Right lobe of liver (tissue), 6 donors: ENCODE measurements at places on chromosomes 3 and 15. TPM values are rescaled to one million over a fixed set of nuclear protein-coding genes. Genes with fewer than 3 reads are reported as not detected.

DNA sequence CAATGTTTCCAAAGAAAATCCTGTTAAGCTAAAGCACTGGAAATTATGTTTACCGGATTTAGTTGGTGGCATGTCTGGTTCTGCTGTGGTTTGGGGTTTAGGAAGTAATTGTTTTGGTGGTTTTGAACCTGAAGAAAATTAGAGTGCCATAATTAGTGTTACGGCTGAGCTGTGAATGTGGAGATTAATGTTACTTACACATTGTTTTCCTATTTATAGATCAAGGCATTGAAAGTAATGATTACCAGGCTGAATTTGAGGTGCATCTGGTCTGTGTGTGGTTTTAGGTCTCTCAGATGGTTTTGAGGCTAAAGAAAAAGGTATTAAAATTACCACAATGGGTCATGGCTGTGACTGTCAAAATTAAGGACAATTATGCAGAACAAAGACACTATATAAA, 128.9 kb downstream of the TFG start:
- no peaks in the 10 kb centered on the region for H3K36me3 ChIP-seq
- H3K27ac ChIP-seq = no peak overlapping the region
- no peaks in the 10 kb centered on the region for H3K4me1 ChIP-seq
- DNase-seq = no peak
- H3K4me3 ChIP-seq = no peak overlapping the region

DNA sequence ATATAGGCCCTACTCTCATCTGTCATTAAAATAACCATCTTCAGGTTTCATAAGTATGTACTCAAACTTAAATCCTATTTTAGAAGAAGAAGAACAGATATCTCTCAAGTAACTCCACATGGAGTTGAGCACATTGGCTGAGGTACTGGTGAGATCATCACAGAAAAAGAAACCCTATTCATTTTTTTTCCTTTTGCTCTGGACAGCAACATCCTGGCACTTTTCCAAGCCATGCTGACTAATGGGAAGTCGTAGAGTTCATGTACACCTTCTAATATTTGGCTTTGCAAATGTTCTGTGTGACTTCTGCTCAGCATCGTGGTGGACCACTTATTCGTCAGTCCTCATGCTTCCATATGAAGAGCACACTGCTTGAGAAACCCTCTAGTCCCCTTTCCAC, 336.0 kb upstream of the KCNH8 start:
- DNase-seq = no peak
- no peak overlapping the region for H3K4me3 ChIP-seq
- H3K27ac ChIP-seq = no peak overlapping the region
- H3K4me1 ChIP-seq = no peaks in the 10 kb centered on the region
- H3K36me3 ChIP-seq = no peaks in the 10 kb centered on the region
- no peaks in the 10 kb centered on the region for H3K27me3 ChIP-seq

C15orf61 gene
- 1.4 TPM for total RNA-seq

PLCH1 gene
- 0.25 TPM for total RNA-seq

DNA sequence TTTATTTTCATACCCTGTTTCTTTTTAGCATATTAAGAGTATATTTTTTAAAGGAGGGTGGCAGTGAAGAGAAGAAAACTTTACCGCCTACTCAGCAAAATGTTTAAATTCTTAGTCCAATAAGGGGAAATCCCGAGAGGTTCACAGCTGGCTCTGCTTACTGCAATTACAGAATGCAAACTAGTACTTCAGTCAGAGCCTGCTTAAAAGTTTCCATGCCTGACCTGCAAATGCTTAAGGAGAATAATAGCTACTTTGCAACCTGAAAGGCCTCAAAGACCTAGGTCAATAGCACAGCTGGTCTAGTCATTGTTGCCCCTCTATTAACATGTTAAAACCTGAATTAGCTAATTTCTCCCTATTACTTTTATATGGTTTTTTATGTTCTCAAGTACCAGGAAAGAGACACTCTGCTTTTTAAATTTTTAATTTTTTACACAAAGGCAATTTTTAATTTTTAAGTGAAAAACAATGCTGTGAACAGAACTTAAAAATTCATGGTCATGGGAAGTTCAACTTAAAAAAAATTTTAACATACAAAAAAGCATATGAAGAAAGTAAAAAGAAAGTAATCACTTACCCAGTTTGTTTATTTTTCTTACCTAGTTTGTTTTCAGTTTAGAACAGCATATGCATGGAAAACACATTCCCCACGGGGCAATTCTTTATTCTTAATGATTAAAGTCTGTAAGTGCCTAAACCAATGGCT, 79.2 kb downstream of the P3H2 start:
- H3K4me3 ChIP-seq = no peak overlapping the region
- H3K27ac ChIP-seq = no peak overlapping the region
- H3K27me3 ChIP-seq = no peaks in the 10 kb centered on the region
- H3K4me1 ChIP-seq = no peaks in the 10 kb centered on the region
- H3K36me3 ChIP-seq = no peaks in the 10 kb centered on the region
- no peak for DNase-seq

FSTL1 gene
- 45.7 TPM for total RNA-seq

DNA sequence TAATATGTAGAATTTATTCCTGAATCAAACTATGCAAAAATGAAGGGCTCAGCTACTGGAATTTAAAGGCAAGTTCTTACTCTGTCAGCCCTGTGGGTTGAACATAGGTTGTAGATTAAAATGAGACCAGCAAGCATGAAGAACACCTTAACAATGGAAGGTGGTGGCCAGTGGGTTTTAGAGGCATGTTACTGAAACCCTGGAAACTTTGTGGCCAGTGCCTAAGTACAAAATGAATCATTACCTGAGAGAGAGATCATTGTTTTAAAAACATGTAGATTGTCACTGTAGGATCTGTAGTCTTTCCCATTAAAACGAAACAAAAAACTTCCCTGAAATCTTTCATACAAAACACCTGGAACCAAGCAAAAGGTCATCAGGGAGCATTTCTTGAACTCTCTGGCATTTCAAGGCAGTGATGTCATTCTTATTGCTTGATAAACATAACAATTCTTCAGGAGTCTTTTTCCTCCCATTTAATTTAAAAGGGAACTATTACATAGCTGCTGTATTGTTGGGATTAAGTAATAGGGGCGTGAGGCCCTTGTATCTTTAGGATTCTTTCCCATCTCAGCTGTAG, 51.8 kb downstream of the TMEM108 start:
- H3K27ac ChIP-seq = no peak overlapping the region
- no peak overlapping the region for H3K4me3 ChIP-seq
- H3K36me3 ChIP-seq = no peaks in the 10 kb centered on the region
- no peaks in the 10 kb centered on the region for H3K27me3 ChIP-seq
- DNase-seq = no peak
- no peaks in the 10 kb centered on the region for H3K4me1 ChIP-seq

- H3K4me3 ChIP-seq = no peak overlapping the region
- H3K4me1 ChIP-seq = no peaks in the 10 kb centered on the region
- DNase-seq = no peak
- H3K36me3 ChIP-seq = no peaks in the 10 kb centered on the region
These were observed 25.1 kb upstream of the SH3GL3 start for GRCh38 chr15:83422081-83422480.

FBLN2 gene
- 2.9 TPM for total RNA-seq
